ENCODE measurements at places on chromosomes 11 and 22.

DNA sequence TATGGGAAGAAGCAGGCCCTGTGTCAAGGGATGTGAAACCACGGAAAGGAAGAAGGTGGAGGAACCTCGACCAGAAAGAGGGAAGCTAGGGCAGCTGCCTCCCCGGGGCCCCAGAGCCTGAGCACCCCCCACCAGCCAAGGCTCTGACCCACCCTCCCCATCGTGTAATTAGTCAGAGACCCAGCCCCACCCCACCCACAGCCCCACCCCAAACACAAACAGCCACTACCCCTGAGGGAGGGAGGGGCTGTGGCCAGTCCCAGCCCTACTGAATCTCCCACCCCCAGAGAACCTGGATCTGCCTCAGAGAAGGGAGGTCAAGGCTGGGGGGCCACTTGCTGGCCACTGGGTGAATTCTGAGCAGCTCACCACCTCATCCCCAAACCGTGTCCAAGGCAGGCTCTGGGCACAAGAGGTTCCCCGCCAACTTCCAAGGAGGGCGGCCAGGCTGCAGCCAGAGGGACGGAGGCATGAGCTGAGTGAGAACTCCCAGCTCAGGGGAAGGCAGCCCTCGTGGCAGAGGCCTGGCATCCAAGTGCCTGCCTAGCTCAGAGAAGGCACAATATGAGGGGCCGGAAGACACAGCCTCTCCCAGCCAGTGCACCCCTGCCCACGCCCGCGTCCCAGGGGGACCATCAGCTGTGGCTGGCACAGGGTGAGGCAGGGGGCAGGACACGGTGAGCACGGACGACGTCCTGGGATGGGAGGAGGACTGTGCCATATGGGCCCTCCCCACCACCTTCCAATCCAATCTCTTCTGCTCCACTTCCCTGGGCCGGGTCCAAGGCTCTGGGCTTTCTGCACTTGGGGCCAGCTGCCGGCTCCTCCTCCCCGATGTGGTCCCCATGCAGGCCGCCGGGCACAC, 2.7 kb downstream of the PLXNB2 start:
- DNase-seq, result peak; percentile 58

- no peak for DNase-seq
Measured at GRCh38 chr22:43783777-43784176, 28.3 kb downstream of the EFCAB6 start.

GRCh38 chr11:34513682-34514449, at the start of gene ELF5:
Gene ELF5, minus strand, starts transcription at chr11:34513794. Its CDS starts 8,045 bp downstream, at chr11:34505749.
- DNase-seq, result no peak

DNA sequence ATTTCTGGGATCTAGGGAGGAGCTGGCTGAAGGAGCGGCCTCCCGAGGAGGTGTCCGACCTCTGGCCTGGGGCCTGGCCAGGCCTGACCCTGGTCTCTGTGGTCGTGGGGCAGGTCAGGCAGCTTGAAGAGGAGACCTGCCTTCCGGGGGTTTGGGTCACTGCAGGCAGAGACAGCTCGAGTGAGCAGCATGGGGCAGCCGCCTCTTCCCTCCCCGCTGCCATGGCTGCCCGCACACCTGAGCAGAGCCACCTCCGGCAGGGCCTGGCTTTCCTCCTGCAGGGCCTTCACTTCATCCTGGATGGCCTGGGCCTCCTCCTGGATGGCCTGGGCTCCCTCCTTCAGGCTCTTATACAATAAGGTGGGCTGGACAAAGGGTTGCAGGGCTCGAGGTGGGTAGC, 8.0 kb upstream of the NAALADL1 start:
- DNase-seq, result no peak

DNA sequence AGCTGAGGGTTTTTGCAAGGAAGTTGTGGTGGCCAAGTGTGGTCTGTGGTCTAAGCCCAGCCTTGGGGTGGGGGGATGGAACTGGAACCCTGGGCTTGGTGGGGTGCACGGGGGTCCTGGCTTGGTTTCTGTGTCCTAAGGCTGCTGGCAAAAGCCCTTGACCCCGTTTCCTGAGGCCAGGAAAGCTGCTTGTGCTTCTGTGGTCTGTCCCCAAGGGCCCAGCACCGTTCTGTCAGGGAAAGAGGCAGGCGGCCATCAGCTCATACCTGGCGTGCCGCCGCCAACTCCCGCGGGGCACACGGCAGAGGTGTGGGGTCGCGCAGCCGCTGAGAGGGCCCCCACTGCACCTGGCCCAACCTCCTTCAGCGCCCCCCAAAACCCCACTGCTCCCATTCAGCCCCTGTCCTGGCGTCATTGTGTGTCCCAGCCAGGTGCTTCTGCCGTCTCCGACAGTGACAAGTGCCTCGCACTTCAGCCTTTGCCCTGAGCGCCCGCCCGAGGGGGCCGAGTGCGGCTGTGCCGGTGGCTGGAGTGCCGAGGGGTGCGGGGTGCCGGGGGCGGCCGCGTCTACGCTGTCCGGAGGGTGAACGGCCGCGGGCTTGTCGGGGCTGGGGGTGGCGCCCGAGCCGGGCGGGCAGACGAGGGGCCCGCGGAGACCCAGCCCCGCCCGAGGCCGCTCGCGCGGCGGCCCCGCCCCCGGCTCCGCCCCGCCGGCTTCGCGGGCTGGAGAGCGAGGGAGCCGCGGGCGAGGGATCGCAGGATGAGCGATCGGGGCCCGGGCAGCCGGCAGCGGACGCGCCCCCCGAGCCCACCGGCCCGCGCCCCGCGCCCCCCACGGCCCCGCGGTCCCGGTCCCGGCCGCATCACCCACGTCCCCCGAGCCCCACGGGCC, at the start of gene CNIH2:
CNIH2 (plus strand) TSS at position 705 of the 892 bp plus-strand sequence. CDS start 282 bp downstream, outside the sequence.
- DNase-seq, result no peak

GRCh38 chr11:43928721-43929120, 13.7 kb upstream of the C11orf96 start:
- DNase-seq, result no peak

DNA sequence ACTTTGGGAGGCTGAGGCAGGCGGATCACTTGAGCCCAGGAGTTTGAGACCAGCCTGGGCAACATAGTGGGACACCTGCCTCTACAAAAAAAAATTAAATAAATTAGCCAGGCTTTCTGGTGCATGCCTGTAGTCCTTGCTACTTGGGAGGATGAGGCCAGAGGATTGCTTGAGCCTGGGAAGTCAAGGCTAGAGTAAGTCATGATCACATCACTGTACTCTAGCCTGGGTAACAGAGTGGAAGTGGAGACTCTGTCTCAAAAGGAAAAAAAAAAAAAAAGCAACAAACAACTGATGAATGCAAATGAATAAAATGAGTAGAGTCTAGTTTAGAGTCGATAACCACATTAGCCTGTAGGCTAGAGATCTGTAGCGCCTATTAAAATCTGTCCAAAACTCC, 3.9 kb upstream of the BCL2L13 start:
- no peak for DNase-seq

GRCh38 chr11:129973068-129973467, 29.6 kb downstream of the PRDM10 start:
- DNase-seq, result no peak

DNA sequence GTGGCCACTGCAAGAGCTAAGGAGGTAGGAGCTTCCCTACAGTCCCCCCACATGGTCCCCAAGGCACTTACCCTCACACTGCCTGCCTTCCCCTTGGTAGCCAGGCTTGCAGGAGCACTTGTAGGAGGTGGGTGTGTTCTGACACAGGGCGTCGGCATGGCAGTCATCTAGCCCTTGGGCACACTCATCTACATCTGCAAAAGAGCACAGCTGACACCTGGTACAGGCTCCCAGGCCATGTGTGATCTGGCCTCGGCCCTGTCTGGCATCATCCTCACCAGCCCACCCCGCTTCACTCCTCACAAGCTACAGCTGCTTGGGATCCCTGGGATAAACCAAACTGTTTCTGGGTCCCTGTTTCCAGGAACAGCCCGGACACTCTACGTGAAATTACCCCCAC, 1.8 kb downstream of the SCUBE2 start:
- DNase-seq, result no peak
